ENCODE measurements at places on chromosomes 1 and 21.

DNA sequence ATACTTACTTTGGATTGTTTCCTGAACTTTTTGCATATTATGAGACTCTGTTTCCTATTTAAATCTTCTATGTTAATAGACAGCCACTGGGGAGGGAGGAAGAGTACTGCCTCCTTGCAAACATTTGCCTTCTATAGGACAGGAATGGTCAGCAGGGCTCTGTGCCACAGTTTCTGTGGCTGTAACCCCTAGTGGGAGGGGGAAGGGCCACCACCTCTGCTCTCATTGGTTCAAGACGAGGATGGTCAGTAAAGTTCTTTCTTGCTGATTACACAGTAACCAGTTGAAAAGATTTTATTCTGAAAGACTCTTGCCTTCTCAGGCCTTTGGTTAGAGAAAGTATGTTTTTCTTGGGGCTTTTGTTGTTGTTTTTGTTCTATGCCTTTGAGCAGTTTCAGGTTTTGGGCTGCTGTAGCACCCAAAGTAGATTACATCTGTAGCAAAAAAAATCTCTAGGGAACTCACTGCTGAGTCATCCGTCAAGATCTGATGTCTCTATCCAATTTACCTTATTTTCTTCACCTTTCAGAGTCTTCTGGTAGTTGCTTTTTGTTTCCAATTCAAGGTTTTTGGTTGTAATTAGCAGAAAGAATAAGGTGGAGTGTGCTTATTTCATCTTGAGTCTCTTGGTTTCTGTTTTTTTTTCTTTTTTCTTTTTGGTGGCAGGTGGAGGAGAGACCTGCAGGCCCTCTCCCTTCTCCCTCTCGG, 23.1 kb downstream of the SLC35A3 start:
- DNase-seq: no peak

DNA sequence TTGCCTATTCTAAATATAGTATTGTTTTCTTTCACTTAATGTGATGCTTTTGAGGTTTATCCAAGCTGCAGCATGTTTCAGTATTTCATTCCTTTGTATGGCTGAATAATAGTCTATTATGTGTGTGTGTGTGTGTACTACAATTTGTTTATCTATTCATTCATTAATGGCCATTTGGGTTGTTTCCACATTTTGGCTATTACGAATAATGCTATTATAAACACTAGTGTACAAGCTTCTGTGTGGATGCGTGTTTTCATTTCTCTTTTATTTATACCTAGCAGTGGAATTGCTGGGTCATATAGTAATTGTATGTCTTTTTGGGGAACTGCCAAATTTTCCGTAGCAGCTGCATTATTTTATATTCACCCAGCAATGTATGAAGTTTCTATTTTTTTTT, 15.0 kb upstream of the THEM5 start:
- DNase-seq: no peak

GRCh38 chr1:226450688-226451087, 42.8 kb upstream of the PARP1 start:
- no peak for DNase-seq

- DNase-seq: no peak
Observed at GRCh38 chr21:37503848-37504467, 137.4 kb downstream of the DYRK1A start.

- peak; percentile 65 for DNase-seq
Observed at GRCh38 chr1:220690140-220691052, at the start of gene C1orf115. Gene C1orf115, plus strand, starts transcription at chr1:220690363. Its CDS starts 40 bp downstream, at chr1:220690403.

GRCh38 chr1:23679815-23680214, 11.8 kb upstream of the RPL11 start:
- no peak for DNase-seq

GRCh38 chr1:6329851-6330250, 63.7 kb downstream of the ACOT7 start:
- DNase-seq: no peak

GRCh38 chr1:61117283-61117682, 34.9 kb downstream of the NFIA start:
- DNase-seq: no peak

DNA sequence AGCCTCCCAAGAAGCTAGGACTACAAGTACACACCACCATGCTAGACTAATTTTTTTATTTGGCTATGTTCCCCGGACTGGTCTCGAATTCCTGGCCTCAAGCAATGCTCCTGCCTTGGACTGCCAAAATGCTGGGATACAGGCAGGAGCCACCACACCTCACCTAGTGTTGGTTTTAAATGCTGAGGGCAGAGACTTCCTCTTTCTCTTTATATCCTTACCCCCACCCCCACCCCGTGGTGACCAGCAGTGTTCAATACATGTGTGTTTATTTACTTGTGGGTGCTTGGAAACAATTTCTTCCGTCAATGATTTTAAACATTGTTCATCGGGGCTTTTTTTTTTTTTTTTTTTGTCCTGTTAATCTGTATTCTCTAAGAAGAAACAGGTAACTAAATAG, 158.9 kb downstream of the ZBTB18 start:
- DNase-seq: no peak

GRCh38 chr1:9350960-9351359, 58.3 kb downstream of the SPSB1 start:
- DNase-seq: no peak

DNA sequence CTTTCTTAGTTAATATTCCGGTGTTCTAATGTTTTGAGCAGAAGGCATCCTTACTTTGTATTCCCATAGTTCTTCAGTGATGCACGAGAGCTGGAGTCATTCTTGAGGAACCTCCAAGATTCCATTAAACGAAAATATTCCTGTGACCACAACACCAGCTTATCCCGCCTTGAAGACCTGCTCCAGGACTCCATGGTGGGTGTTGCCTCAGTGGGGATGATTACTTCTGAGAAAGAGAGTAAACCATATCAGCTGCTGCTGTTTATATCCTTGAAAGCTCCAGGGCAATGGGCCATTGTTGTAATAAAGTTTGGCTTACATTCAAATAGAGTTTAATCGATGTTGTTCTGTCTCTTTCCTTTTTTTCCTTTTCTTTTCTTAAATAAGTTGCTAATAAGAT, 93.1 kb downstream of the MACF1 start:
- DNase-seq: no peak

- DNase-seq: no peak
Observed at GRCh38 chr1:152436593-152437496, 22.8 kb upstream of the CRNN start.

GRCh38 chr1:30641572-30642353, 81.6 kb downstream of the MATN1 start:
- no peak for DNase-seq

- no peak for DNase-seq
Observed at GRCh38 chr1:183609313-183609712, 19.1 kb upstream of the NCF2 start.

Measured in NCI-H510A (cell line).